ENCODE measurements at places on chromosomes 1 and 21.

GRCh38 chr21:25647647-25648046, 8.6 kb downstream of the JAM2 start:
- no peak for DNase-seq

GRCh38 chr1:9413877-9414213, 121.2 kb downstream of the SPSB1 start:
- no peak for DNase-seq

DNA sequence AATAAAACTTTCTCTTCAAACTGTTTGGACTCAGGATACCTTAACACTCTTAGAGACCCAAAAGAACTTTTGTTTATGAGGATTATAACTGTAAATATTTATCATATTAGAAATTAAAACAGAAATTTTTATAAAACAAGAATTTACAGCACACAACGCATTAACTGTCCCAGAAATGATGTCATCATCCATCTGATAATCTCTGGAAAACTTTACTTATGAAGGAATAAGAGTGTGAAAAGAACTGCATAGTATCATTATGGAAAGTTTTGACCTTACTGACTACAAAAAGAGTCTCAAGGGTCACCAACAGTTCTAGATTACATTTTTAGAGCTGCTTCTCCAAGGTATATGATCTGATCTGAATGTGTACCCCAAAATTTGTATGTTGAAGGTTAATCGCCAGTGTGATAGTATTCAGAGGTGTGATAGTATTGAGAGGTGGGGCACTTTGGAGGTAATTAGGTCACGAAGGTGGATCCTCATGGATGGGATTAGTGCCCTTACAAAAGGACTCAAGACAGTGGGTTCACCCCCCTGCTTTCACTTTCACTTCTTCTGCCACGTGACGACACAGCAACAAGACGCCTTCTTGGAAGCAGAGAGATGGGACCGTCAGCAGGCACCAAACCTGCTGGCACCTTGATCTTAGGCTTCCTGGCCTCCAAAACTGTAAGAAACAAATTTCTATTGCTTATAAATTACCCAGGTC, 95.7 kb upstream of the NR5A2 start:
- DNase-seq, result no peak

- no peak for DNase-seq
These were observed 37.6 kb downstream of the OR10R2 start for GRCh38 chr1:158509471-158510156.

- DNase-seq, result no peak
These were observed 75.0 kb downstream of the DNM3 start for GRCh38 chr1:171916315-171916771.

DNA sequence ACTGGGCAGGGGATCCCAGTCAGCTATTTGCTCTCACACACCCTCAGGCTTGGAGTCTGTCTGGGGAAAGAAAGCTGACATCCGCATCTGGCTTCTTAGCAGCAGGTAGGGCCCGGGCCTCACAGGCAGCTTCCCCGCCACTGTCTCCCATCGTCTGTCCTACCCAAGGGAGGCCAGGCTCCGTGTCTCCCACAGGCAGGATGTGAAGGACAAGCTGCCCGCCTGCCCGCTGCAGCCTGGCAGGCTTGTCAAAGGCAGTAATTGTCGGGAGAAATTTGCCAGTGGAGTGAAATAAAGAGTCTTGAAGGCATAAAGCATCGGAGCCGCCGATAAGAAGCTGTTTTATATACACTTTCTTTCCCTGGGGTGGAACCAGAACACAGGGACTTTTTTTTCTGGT, 44.0 kb upstream of the DISP3 start:
- DNase-seq, result no peak

DNA sequence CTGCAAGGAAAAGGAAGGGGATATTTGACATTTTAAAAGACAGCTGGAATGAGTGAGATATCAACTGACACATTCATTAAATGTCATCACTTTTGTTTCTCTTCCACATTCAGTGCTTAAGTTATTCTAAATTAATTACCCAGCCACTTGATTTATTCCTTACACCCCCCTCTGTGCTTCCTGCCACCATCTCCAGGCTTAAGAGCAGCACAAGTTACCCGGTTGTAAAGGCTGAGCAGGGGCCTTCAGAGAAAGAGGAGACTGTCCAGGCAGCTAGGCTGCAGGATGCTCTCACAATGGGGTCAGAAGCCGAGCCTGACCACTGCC, 71.4 kb downstream of the SYT6 start:
- no peak for DNase-seq

GRCh38 chr1:94325377-94326302, 88.3 kb upstream of the ARHGAP29 start:
- DNase-seq, result peak; percentile 70

- no peak for DNase-seq
These were observed 24.0 kb upstream of the PADI6 start for GRCh38 chr1:17347769-17348592.

DNA sequence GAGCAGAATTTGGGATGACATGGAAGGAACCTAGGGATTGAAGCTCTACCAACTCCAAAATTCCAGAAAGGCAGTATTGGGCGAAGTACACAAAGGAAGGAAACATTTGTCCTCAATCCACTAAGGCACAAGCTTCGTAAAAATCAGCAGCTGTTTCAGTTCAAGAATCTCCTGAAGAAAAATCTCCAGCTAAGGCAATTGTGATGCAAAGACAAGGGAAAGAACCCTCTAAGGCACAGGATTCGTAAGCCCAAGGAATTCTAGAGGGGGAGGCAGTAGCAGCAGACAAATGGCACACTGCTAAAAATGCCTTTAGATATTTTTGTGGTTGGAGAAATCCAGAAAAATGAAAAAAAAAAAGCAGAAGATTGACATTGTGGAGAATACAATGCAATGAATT, 64.5 kb upstream of the PLPPR5 start:
- DNase-seq, result no peak

- DNase-seq, result no peak
These were observed 484.5 kb upstream of the DAB1 start for GRCh38 chr1:57908147-57908890.

DNA sequence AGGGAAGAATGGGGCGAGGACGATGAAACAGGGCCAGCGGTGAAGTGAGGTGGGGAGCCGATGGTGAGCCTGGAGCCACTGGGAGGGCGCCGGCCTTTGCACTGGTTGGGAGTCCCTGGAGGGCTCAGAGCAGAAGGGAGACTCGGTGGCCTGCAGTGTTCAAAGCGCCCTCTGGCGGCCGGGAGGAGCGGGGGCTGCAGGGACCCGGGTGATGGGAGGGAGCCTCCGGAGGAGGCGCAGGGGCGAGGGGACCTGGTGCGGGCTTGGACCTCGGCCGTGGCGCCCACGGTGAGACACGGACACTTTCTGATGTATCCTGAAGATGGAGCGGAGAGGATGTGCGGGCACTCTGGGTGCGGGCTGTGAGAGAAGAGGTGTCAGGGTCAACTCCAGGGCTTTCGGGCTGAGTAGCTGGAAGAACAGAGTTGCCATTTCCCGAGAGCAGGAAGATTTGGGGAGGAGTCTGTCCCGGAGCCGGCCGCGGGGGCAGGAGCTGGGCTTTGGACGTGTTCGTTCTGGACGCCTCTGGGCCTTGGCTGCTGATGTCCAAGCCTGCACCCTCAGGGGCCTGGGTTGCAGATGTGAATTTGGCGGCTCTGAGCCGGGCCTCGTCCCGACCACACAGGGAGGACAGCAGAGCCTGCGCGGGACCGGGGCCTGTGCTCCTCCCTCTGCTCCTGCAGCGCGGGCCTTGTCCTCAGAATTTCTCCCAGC, 29.7 kb downstream of the HEYL start:
- no peak for DNase-seq

GRCh38 chr1:214567481-214567980, 16.1 kb upstream of the PTPN14 start:
- no peak for DNase-seq

- DNase-seq, result no peak
These were observed 1.2 kb upstream of the CGN start for GRCh38 chr1:151510020-151510405.

- DNase-seq, result no peak
These were observed 237.0 kb downstream of the GPATCH2 start for GRCh38 chr1:217393896-217394295.

DNA sequence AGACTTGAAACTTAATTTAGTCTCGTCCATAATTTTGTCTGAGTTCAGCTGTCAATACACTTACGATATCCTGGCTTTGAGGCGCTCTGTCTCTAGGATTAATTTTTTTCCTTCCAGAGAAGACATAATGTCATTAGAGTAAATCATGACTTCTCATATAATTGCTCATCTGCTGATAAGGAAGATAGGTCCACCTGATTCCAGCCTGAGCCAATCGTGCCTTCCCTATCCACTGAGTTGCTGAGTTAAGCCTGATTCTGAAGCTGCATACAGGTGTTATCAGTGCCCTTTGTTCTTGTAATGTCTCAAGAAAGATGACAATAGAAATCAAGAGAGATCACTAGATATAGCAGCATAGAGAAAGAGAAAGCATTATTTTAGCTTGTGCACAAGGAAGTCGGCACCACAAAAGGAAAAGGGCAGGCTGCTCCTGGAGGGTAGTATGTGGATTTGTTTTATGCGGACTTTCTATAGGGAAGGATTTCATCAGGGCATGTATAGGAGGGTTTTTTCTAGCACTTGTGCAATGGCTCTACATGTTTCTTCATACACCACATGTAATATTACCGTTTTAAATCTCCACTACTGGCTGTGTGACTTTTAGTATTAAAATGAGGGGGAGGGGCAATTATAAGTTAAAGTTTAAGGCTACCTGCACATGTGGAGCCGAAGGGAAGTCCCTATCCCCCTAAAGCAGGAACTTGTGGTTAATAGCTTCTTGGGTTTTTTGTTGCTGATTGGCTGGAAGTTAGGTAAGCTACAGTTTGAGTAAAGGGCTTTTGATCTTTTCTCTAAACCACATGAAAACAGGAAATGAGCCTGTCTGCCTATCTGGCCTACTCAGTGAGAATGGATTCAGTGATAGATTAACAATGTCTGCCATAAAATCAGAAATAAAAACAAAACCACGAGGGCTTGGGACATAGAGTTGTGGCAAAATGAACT, 133.4 kb downstream of the PLPPR5 start:
- no peak for DNase-seq

GRCh38 chr1:63590166-63590560, 3.0 kb upstream of the PGM1 start:
- DNase-seq, result no peak

DNA sequence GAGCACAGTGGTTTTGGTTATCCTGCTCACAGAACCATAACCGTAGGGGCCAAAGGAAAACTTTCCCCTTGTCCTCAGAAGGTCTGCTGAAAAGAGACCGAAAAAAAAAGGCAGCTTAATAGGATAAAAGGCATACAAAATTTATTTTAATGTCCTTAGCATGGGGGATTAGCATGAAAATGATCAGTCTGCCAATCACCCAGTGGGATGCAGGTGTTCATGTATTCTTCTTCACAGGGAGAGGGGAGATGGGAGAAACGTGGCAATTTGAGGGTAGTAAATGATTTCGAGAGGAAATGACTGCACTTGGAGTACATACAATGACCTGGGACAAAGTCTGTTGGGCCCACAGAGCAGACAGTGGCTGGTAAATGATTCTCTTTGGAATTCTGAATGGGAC, 194.0 kb downstream of the AJAP1 start:
- no peak for DNase-seq

GRCh38 chr1:45880930-45881329, 77.5 kb downstream of the MAST2 start:
- DNase-seq, result no peak

DNA sequence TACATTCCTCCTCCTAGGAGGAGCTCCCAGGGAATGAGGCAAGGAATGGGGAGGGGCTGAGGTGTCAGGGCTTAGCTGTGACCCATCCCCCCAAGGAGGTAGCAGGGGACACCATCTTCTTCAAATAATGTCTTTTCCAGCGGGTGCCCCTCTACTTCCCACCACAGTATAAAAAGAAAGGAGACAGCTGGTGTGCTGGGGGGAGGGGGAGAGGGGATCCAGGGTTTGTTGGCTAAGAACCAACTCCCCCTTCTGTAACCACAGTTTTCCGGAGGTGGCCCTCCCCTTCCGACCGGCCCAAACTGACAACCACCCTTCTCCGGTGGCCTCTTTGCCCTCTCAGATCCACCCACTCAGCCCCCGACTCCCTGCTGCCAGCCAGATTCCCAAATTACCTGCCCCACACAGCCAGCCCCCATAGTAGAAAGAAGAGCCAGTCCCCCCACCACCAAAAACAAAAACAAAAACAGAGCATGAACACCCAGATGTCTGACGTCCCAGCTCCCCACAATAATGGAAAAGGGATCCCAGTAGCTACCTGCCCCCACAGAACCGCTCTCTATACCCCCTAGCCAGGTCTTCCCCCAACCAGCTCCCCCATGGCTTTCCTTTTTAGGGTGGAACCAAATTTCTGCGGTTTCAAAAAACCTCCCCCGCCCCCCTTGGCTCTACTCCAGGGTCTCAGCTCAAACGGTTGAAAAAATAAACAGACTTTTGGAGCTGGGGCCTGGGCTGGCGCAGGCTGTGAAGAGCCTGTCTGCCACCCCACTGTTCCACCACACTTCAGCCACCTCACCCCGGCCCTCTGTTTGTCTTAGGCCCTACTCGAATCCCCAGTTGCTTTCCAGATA, 2.1 kb downstream of the ARHGEF2 start:
- DNase-seq, result peak; percentile 72

DNA sequence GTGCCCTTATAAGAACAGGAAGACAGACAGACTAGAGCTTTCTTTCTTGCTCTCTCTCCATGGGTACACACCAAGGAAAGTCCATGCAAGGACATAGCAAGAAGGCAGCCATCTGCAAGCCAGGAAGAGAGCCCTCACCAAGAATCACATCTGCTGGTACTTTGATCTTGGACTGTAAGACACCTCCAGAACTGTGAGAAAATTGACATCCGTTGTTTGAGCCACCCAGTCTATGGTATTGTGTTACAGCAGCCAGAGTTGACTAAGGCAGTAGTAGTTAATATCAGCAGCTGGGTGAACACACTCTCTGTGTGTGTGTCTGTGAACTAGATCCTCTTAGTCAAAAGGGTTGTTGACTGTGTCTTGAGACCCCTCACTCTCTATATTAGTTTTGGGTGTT, 53.8 kb upstream of the PPP2R5A start:
- no peak for DNase-seq

- no peak for DNase-seq
These were observed 32.2 kb upstream of the TNFSF18 start for GRCh38 chr1:173082913-173083312.

- no peak for DNase-seq
These were observed 279.1 kb downstream of the SPATA17 start for GRCh38 chr1:217910203-217910602.

- no peak for DNase-seq
These were observed 47.9 kb downstream of the AGPAT3 start for GRCh38 chr21:43912910-43913309.

GRCh38 chr1:45093334-45093733, 81.3 kb downstream of the UROD start:
- DNase-seq, result no peak

GRCh38 chr1:167767761-167768160, 46.0 kb downstream of the MPZL1 start:
- no peak for DNase-seq

All from breast epithelium (tissue), 4 donors.